ENCODE measurements at places on chromosomes 16 and 17.

DNA sequence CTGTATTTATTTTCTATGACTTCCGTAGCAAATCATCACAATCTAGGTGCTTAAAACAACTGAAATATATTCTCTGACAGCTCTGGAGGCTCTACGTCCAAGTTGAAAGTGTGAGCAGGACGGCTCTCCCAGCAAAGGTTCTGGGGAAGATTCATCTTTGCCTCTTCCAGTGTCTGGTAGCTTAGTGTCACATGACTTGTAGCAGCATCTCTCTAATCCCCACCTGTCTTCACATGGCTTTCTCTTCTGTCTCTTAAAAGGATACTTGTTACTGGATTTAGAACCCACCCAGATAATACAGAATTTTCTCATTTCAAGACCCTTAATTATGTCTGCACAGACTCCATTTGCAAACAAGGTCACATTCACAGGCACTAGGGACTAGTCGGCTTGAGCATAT is 687.7 kb upstream of the RBFOX1 start:
- DNase-seq, result no peak

DNA sequence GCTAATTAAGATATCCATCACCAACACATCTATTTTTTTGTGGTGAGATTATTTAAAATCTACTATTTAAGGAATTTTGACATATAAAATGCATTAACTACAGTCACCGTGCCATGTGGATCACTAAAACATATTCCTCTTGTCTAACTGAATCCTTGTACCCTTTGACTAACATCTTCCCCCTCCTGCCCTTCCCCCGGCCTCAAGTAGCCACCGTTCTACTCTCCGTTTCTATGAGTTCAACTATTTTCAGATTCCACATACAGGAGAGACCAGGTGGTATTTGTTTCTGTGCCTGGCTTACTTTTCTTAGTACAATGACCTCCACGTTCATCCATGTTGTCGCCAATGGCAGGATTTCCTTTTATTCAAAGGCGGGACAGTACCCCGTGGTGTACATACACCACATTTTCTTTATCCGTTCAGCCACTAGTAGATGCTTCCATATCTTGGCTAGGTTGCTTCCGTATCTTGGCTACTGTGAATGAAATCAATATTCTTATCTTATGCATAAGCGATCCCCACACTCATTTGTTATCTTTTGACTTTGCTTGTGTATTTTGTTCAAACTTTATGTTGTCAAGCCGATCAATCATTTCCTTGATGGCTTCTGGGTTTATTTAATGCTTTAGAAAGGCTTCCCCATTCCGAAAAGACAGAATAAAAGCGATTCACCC is 134.7 kb downstream of the KCNJ12 start:
- DNase-seq, result no peak

GRCh38 chr16:66481943-66482390 is 54.9 kb downstream of the BEAN1 start:
- DNase-seq, result no peak

- DNase-seq, result no peak
Measured at GRCh38 chr17:73532421-73532901, 111.8 kb downstream of the SDK2 start.

GRCh38 chr16:30867747-30868146 is 26.1 kb downstream of the BCL7C start:
- DNase-seq, result no peak

DNA sequence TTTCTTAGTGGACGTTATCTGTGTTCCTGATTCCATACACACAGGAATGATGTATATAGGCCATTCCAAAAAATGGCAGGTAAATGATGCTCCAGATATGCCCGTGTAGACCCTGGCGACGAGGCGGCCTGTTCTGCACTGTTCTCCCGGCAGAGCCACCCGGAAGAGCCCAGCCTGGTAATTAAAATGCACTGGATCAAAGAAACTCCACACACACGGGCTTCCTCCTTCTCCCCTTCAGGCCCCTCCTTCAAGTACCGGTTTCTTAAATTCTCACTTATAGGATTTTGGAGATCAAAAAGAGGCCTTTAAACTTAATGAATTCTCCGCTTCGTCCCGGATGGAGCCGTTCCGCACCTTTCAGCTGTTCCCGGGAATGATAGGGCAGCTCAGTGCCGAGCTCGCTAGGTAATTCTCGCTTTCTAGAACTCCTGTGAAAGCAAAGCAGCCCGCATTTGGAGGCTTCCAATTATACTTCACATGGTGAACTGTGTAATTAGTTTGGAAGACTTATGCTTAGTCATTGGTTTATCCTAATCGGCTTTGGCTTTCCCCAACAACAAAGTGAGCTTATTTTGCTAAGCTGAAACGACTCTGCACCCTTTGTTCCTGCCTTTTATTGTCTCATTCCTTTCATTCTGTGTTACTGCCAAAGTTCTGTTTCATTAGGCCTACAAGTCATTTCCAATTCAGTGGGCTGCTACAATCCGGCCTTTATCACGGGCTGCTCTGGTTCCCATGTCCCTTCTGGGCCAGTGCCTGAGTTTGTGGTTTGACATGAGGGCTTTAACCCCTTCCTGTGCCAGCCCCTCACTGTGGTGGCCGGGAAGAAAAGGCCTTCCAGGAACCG is 150.0 kb downstream of the MSI2 start:
- DNase-seq, result no peak

DNA sequence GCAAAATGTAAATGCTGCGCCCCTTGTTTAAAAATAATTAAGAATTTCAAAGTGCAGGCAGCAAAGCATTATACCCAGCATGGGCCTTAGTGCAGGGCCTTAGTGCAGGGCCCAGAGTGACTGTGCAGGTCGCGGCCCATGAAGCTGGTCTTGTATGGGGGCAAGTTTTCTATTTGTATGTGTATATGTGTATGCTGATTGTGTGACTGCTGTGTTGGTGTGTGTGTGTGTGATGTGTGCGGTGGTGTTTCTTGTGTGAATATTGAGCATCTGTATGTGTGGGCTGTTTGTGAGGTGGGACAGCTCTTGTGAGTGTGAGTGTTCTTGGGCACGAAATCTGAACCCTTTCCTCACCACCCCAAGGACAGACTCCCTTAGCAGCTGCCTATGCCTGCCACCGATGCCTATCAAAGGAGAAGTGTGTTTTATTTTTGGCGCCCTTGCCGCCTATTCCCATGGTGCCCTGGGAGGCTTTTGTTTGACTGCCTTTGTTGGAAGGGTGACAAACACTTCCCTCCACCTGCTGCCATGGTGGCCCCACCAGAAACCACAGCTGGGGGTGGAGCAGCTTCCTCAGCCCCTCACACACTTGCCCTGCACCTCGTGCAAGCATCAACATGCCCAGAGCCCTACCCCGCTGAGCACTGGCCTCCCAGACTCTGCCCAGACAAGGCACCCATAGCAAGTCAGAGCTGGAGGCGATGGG is 18.0 kb downstream of the CCR7 start:
- DNase-seq, result peak; percentile 88

GRCh38 chr16:17367923-17368322 is 102.8 kb downstream of the XYLT1 start:
- peak; percentile 14 for DNase-seq

DNA sequence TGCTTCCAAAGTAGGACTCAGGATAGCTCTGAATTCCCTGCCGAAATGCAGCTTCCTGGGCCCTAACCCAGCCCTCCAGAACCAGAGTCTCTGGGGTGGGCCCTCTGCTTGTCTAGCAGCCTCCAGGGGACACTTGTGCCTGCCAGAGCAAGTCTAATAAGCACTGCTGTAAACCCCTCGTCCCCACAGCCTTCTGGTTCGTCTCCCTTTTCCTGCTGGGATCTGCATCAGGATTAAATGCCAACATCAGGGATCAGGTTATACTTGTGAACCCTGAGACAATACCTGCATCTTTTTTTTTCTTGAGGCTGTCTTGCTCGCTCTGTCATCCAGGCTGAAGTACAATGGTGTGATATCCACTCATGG is 282.0 kb downstream of the SEC14L1 start:
- no peak for DNase-seq

- DNase-seq, result no peak
Measured at GRCh38 chr17:36740157-36740556, 138.8 kb downstream of the MRM1 start.

- peak; percentile 96 for DNase-seq
Measured at GRCh38 chr17:79340333-79341221, 266.0 kb downstream of the ENGASE start.

GRCh38 chr16:2983706-2984136 is 3.5 kb upstream of the PKMYT1 start:
- peak; percentile 76 for DNase-seq

GRCh38 chr17:51745993-51746392 is 412.5 kb downstream of the CA10 start:
- DNase-seq, result no peak

GRCh38 chr17:40068917-40069750 is 6.4 kb downstream of the THRA start:
- peak; percentile 70 for DNase-seq

GRCh38 chr17:79852748-79853147 is 13.5 kb upstream of the CBX4 start:
- DNase-seq, result no peak

GRCh38 chr16:13909872-13910303 is 10.1 kb upstream of the ERCC4 start:
- no peak for DNase-seq

- no peak for DNase-seq
Measured at GRCh38 chr17:66764506-66764905, 70.4 kb upstream of the CACNG5 start.

GRCh38 chr17:63983320-63983719 is 10.6 kb upstream of the SCN4A start:
- DNase-seq, result no peak

DNA sequence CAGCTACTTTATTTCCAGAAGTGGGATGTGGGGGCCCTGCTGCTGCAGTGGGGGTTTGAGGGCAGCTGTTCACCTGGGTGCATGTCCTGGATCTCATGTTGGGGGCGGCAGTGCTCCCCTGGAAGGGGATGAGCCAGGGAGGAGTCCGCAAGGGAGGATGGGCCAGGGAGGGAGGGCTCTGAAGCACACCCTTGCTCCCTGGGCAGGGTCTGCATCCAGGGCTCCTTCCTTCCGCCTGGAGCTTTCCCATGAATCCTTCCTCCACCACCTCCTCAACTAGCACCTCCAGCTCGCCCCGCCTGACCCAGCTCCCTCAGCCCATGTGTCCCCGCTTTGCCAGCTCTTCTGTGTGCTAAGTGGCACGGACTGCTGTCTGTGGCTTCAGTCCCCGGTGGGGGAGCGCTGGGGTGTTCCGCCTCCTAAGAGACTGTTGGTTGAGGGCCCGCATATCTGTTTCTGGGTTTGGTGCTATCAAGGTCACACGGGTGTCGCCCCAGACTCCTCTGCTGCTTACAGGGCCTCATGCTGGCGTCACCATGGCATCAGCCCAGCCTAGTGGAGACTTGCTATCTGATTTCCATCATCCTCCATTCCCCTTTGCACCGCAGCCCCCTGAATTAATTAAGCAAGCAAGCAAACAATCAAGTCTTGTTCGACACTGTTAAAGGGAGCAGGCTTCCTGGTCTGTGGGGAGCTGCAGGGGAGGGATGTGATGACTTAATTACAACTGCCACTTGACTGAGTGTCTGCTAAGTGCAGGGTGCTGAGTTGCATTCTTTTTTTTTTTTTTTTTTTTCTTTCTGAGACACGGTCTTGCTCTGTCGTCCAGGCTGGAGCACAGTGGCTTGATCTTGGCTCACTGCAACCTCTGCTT is 71.8 kb downstream of the PRKCA start:
- DNase-seq, result no peak

- DNase-seq, result no peak
Measured at GRCh38 chr16:75476817-75477216, 12.3 kb upstream of the TMEM170A start.

DNA sequence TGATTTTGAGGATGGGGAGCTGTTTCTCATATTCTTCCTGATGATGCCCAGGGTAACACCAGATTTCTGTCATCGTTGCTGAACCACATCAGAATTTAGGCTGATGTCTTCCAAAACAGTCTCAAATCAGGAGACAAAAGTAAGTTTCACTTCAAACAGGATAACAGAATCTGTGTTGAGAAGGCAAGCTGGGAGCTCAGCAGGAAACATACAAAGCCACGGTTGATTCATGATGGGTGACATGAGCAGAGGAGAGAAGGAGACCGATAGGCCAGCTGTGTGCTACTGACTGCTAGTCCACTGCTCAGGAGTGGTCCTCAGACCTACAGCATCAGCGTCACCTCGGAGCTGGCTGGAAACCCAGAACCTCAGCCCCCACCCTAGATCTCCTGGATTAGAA is 62.9 kb upstream of the RCVRN start:
- DNase-seq, result no peak

GRCh38 chr16:73093146-73094144 is 45.5 kb upstream of the ZFHX3 start:
- DNase-seq, result no peak

- peak; percentile 11 for DNase-seq
Measured at GRCh38 chr16:71775949-71776348, 32.7 kb downstream of the AP1G1 start.

GRCh38 chr17:45908460-45908859 is 14.1 kb downstream of the MAPT start:
- DNase-seq, result no peak

DNA sequence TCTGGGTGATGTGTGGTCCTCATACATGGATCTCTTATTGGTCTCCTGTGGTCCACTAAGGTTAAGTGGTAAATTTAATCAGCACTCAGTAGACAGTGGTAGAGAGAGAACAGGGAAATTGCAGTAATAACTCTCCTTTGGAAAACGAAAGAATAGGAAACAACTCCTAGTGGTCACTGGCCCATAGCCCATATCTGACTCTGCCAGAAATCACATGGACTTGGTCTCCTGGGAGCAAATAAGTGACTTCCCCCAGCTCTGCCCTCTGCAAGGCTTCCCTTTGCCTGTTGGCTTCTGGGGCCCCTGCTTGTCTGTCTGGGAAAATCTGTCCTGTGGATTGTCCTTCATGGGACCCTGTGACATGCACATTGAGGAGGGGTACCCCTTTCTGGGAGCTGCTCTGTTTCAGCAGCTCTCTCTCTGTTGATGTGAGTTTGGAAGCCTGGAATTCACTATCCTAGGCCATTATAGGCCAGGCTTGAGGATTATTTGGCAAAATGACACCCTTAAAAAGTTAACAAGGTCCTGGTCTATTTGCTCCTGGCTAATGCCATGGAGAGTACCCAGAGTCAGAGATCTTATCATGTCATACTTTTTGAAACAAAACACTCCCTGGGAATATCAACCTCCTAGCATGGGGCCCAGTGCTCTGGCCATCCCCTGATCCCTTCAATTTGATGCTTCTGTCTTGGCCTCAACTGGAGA is 58.0 kb upstream of the HNF1B start:
- DNase-seq, result no peak

- no peak for DNase-seq
Measured at GRCh38 chr16:69301861-69302260, 9.3 kb upstream of the VPS4A start.

DNA sequence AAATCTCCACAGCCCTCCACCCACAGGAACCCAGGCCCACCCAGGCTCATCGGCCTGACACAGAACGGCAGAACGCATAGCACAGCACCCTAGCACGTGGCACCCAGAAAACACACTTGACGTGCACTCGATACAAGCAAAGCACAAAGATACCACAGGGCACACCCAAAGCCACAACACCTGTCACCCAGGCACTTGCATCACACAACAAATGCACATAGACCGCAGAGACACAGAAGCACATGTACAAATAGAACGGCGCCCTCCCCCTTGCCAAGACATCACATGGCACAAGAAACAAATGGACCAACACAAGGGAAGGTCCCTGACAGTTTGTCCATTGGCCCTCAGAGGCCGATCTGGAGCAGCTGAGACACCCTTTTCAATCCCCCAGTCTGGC is 147.7 kb upstream of the WSCD1 start:
- DNase-seq, result no peak

GRCh38 chr17:50588391-50589049 is 28.0 kb downstream of the CACNA1G start:
- DNase-seq, result no peak

- peak; percentile 5 for DNase-seq
Measured at GRCh38 chr16:74034862-74035261, 261.8 kb upstream of the PSMD7 start.

Data from OCI-LY7 (cell line).